ENCODE measurements at places on chromosomes 6 and 20. TPM values are rescaled to one million over a fixed set of nuclear protein-coding genes. Genes with fewer than 3 reads are reported as not detected.

The RIN2 gene
- polyA plus RNA-seq, result 9.1 TPM

The OTOR gene
- polyA plus RNA-seq, result not detected

The AIF1 gene
- polyA plus RNA-seq, result 34.8 TPM

The MAP7 gene
- 61.4 TPM for polyA plus RNA-seq

The MYT1 gene
- polyA plus RNA-seq, result 2.9 TPM

The CPXM1 gene
- 25.2 TPM for polyA plus RNA-seq

The SLC22A16 gene
- 49.5 TPM for polyA plus RNA-seq

The ULBP3 gene
- 10.3 TPM for polyA plus RNA-seq

The GNMT gene
- 0.83 TPM for polyA plus RNA-seq

The CCN5 gene
- polyA plus RNA-seq, result 52.0 TPM

The RNF144B gene
- 6.3 TPM for polyA plus RNA-seq

The FAM83C gene
- 0.96 TPM for polyA plus RNA-seq

The PKHD1 gene
- polyA plus RNA-seq, result 2.3 TPM

The CD40 gene
- polyA plus RNA-seq, result 8.8 TPM

The PCSK2 gene
- polyA plus RNA-seq, result 40.5 TPM

The HCRTR2 gene
- polyA plus RNA-seq, result 0.50 TPM

The CST5 gene
- polyA plus RNA-seq, result not detected

The LPA gene
- polyA plus RNA-seq, result 0.28 TPM

The TRAM2 gene
- 34.7 TPM for polyA plus RNA-seq

The GJA10 gene
- polyA plus RNA-seq, result not detected

The PDE7B gene
- polyA plus RNA-seq, result 3.7 TPM

The ANKRD66 gene
- polyA plus RNA-seq, result 0.83 TPM

The HTR1B gene
- 0.80 TPM for polyA plus RNA-seq

The LAMA4 gene
- 37.6 TPM for polyA plus RNA-seq

The PTGIS gene
- polyA plus RNA-seq, result 30.3 TPM

The CCM2L gene
- 3.5 TPM for polyA plus RNA-seq

The GRM1 gene
- polyA plus RNA-seq, result 1.3 TPM

The FAM50B gene
- polyA plus RNA-seq, result 24.5 TPM

The BMP7 gene
- polyA plus RNA-seq, result 7.1 TPM

The FNDC11 gene
- 147 TPM for polyA plus RNA-seq

The DEFB124 gene
- polyA plus RNA-seq, result 8.2 TPM

The TMC2 gene
- polyA plus RNA-seq, result 0.59 TPM

The PRL gene
- polyA plus RNA-seq, result 2.4 TPM

The LY6G6D gene
- polyA plus RNA-seq, result not detected

The SLC17A3 gene
- 0.61 TPM for polyA plus RNA-seq

The TINAG gene
- not detected for polyA plus RNA-seq

The MYL9 gene
- 594 TPM for polyA plus RNA-seq

The ERVFRD-1 gene
- polyA plus RNA-seq, result 0.16 TPM

The WFDC12 gene
- polyA plus RNA-seq, result not detected

The SLC44A4 gene
- polyA plus RNA-seq, result 6.3 TPM

The TAF4 gene
- polyA plus RNA-seq, result 30.7 TPM

The KIF25 gene
- polyA plus RNA-seq, result 1.1 TPM

The CDH4 gene
- 1.4 TPM for polyA plus RNA-seq

The CST2 gene
- 0.49 TPM for polyA plus RNA-seq

The KCNG1 gene
- 20.9 TPM for polyA plus RNA-seq

The FANCE gene
- 18.0 TPM for polyA plus RNA-seq

The PPDPF gene
- 207 TPM for polyA plus RNA-seq

The CDSN gene
- polyA plus RNA-seq, result 0.32 TPM

The CD24 gene
- polyA plus RNA-seq, result 25.0 TPM

The PI3 gene
- polyA plus RNA-seq, result 0.94 TPM

The SLC32A1 gene
- 0.96 TPM for polyA plus RNA-seq

The MEP1A gene
- polyA plus RNA-seq, result 1.4 TPM

The CAPN11 gene
- 115 TPM for polyA plus RNA-seq
